NCI-H2081 treated with DMSO at 0.1 percent for 48 hours (cell line): ENCODE measurements at places on chromosomes 4 and X.
A peak's percentile ranks its signal among the peaks of the same experiment; 100 is the strongest.

- peak; percentile 63 for DNase-seq
Measured at GRCh38 chr4:11428899-11429698, 405 bp upstream of the HS3ST1 start.

GRCh38 chr4:2263926-2264321, 2.0 kb upstream of the MXD4 start:
- DNase-seq, result peak; percentile 46

DNA sequence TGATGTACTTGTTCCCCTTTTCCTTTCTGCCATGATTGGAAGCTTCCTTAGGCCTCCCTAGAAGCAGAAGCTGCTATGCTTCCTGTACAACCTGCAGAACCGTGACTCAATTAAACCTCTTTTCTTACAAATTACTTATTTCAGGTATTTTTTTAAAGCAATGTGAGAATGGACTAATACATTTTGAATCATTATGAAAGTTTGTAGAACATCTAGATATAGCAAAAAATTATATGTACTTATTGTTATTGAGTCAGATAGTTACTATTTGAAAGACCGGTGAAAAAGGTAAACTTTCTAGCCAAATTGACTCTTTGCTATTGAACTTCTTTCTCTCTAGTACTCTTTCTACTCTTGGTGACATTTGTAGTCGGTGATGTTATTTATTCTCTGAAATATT, 777.3 kb upstream of the GALNTL6 start:
- DNase-seq, result no peak

DNA sequence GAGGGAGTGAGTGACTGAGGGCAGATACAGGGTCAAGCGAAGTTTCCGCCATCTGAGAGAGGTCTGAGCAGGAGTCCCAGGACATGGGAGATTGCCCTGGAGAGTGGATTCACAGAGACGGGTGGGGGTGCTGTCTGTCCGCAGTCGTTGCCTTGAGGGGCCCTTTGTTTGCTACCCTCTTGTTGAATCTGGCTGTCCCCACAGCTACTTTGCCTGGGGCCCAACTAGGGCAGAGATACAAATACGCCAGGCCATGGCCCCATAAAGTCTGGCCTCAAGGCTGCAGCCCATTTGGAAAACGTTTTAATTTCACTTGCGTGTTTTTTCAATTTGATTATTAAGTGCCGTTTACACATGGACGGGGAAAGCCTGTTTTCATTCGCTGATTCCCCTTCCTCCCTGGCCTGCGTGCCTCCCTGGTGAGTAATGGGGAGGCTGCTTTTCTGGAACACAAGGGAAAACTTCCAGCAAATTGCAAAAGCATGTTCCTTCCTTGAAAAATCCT, 134.4 kb downstream of the SMIM20 start:
- DNase-seq, result no peak

DNA sequence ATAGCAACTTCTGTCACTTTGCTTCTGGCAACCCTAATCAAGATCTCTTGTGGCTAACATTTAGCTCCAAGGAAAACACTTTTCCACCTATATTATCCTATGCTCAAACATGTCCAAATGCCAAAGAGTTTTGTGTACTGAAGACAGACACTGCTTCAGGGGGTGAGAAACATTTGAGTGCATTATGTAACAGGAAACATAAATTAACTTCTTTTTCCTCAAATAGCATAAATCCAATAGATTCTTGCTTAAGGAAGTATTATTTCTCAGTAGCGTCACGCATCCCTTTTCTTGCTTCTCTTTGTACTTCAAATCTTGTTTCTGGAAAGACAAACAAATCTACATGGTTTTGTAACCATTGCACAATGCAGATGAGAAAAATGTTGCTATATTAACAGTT, 839.1 kb downstream of the GLUD2 start:
- no peak for DNase-seq

GRCh38 chr4:128449251-128449650, 161.6 kb upstream of the PGRMC2 start:
- no peak for DNase-seq

DNA sequence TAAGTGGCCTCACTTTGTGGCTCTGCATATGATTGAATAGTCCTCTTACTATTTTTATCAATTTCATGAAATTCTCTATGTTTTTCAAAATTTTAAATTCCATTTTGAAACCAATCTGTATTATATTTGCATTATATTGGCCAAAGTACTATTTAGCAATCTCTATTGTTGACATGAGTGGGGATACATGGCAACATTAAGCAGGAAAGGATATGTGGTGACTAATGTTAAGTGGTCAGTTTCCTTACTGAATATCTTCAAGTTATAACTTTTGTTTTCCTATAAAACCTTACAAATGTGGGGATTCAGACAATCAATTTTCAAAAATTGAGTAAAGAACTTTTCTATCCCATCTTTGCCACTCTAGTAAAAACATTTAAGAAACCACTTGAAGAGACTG, 10.2 kb downstream of the BBS7 start:
- DNase-seq, result no peak
